ENCODE measurements at places on chromosomes 3 and 15.

DNA sequence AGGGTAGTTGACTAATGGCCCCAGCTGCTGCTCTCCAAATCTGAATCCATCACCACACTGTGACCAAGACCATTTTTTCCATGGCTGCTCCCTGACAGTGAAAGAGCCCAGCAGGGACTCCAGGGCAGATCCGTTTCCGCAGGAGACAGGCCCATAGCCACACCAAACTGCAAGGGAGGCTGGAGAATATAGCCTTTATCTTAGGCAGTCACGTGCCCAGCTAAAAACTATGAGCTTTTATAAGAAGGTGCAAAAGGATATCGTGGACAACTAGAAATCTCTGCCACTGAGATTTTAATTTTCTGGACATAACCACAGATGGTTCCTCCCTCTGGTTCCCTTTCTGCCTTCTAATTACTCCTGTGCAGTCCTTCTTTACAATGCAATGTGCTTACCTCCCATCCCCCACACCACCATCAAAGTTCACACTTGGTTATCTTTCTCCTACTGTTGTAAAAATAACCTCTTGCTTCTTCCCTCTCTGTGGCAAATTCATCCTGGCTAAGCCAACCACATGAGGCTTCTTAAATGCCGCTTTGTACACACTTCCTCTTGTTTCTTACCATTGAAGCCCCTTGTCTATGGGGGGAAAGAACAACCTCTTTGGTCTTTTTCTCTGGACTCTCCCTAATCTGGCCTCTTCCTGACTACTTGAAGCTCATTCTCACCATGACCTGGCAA, 233.7 kb downstream of the SHQ1 start:
- no peak for DNase-seq

- DNase-seq = no peak
Measured at GRCh38 chr3:149678351-149678950, 20.6 kb upstream of the WWTR1 start.

DNA sequence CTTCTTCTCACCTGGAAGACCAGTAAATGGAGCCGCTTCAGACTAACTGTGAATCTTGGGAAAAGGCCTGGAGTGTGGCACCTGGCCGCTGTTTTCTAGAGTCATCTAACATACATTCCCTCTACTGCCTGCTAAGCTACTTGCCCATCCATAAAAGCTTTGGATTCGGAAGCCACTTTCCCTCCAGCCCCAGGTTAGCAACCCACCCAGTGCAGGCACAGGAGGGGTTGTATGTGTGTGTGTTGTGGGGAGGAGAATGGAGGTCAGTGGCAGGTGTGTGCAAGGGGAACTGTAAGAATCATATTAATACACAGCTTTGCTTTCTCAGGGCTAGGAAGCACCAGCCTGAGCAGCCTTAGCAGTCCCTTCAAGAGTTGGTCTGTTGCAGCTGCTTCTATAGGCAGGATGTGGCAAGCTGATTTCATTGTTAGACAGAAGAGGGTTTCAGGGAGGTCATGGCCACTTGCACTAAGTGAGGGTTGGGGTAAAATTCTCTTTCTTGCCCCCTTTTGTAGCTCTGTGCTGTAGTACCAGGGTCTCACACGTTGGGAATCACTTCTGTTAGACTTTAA, 8.9 kb downstream of the NSUN3 start:
- DNase-seq = no peak

DNA sequence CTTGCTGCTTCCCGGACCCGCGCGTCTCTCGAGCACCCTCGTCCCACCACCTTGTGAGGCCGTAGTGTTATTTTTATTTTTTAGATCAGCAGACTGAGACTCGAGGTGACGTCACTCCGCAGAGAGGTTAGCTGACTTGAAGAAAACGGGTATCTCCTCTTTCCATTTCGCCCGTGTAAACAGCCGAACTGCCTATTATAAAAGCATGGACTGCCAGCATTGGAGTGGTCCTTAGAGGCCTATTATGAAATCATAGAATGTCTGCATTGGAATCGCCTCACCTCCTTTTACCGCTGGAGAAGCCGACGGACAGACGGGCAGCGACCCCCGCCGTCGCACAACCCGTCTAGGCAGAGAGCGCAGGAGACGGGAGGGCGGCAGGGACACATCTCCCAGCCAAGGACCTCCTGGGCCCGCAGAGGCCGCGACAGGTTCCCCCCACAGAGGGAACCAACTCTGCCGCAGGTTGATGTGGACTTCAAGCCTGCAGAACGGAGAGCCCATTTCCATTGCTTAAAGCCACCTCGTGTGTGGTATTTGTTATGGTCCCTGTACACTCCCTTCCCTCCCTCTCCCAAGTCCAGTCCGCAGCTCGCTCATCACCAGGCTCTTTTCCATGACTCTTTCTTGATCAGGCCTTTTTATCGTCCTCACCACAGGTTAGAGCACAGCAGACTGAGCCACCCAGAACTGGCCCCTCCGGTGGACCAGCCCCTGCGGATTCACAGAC, 540 bp upstream of the PPP1R2 start:
- DNase-seq = no peak

GRCh38 chr3:119359476-119360326, 65.5 kb downstream of the ARHGAP31 start:
- DNase-seq = no peak

DNA sequence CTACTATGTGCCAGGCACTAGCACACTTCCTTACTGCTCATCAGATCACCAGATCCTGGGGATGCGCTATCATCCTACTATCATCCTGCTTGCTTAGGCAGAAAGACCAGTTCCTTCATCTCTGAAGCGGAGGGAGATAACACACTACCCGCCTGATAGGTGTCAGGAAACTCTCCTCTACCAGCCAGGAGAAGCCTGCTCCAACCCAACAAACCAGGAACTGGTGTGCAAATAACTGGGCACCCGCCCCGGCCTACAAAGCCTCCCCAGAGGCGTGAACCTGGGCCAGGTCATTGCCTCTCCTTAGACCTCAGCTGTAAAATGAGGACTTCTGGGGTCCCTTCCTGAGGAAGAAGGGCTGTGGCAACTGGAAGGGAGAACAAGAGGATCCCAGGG, 61.5 kb downstream of the HOMER2 start:
- no peak for DNase-seq

DNA sequence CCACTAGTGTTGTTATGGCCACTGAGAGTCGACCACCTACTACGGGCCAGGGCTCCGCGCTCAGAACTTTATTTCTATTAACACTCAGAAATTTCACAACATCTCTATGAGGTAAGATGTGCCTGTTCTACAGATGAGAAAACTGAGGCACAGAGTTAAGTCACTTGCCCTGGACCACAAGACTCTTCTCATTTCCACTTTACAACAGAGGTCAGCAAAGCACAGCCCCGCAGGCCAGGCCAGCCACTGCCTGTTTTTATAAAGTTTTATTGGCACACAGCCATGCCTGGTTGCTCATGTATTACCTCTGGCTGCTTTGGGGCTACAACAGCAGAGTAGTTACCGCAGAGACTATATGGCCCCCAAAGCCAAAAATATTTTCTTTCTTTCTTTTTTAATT, 503.6 kb downstream of the SHQ1 start:
- no peak for DNase-seq

GRCh38 chr3:187243933-187244524, 46.7 kb downstream of the RTP1 start:
- DNase-seq = no peak

GRCh38 chr15:98999233-98999632, 8.4 kb downstream of the PGPEP1L start:
- no peak for DNase-seq

- DNase-seq = no peak
Measured at GRCh38 chr3:158780766-158781165, 21.1 kb upstream of the MFSD1 start.

- peak; percentile 89 for DNase-seq
Measured at GRCh38 chr15:82122746-82123400, 77.1 kb upstream of the MEX3B start.

DNA sequence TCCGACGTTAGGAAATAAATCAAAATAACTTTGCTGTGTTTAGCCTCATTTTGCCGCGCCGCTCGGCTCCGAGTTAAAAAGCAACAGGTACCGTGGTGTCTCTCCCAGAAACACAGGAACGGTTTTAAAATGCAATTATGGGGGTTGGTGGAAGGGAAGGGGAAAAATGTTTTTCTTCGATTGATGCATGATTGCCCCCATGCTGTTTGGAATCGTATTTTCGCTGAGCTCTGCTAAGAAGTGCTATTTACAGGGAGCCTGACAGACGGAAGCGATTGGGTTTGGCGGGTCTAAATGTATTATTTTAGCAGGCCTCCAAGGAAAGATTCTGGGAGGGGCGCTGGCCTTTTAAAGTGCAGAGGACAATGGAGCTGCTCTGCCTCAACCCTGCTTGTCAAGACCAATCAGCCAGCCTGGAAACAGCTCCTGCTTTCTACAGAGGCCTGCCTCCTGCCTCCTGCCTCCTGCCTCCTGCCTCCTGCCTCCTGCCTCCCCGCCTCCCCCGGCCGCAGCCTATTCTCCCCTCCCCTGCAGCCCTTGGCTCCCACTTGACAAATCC, 156.7 kb upstream of the TLE3 start:
- no peak for DNase-seq

DNA sequence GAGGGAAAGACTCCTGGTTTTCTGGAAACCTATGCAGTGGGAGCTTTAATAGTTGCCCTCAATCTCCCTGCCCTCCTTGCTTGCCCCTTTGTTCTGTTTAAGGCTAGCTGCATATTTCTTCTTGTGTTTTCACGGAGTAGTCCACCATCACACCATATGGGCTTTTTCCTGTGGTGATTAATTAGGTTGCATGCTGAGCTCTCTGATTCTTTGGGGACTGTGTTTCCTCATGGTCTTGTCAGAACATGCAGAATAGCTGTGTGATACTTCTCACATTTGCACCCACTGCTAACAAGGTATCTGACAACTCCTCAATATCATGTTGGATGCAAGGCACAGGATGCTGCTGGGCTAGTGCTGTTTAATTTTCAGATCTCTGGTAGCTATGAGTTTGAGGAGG, 139.6 kb downstream of the PTPRG start:
- DNase-seq = no peak

GRCh38 chr15:100733101-100733842, 130.9 kb downstream of the ASB7 start:
- no peak for DNase-seq

DNA sequence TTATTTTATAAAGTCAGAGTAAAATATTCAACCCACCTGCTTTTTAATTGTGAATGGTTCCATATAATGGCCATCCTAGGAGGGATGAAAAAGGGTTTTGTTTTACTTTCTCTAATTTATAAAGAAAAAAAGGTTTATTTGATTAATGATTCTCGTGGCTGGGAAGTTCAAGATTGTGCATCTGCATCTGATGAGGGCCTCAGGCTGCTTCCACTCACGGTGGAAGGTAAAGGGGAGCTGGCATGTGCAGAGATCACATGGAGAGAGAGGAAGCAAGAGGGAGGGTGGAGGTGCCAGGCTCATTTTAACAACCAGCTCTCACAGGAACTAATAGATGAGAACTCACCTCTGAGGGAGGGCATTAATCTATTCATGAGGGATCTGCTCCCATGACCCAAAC, 27.7 kb upstream of the TRA2B start:
- DNase-seq = no peak

- no peak for DNase-seq
Measured at GRCh38 chr3:126894475-126894874, 88.4 kb upstream of the PLXNA1 start.

DNA sequence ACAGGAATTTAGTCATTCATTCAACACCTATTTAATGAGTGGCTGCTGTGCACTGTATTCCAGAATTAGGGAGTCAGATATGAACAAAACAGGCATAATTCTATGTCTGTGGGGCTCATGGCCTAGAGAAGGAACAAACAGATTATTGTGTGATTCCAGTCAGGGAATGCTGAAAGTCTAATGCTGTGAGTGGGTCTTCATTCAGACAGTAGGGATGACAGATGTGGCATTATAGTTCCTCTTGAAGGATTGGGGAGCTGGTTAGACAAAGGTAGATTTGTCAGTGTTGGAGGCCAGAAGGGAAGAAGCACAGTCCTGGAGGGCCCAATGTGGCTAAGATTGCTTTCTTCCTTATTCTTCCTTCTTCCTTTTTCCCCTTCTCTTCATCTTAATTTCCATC, 226.4 kb upstream of the EIF1B start:
- DNase-seq = no peak

DNA sequence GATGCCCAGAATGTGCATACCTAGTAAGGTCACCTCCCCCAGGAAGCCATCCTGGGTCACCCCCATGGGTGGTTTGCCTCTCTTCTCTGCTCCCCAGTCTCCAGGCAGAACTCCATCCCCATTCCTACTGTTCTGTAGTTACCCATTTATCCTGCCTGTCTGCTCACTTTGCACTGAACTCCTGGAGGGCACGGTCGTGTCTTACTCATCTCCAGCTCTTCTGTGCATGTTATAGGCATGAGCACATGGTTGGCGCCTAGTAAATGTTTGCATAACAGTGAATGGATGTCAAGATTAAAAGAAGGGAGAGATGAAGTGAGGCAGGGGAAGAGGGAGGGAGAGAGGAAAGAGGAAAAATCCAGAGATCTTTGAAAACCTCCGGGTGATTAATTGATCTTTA, 208.4 kb upstream of the TRIM42 start:
- DNase-seq = no peak

- peak; percentile 77 for DNase-seq
Measured at GRCh38 chr15:66497502-66498455, at the start of gene SNAPC5. SNAPC5 (minus strand) TSS chr15:66497762; CDS start chr15:66497731, 31 bp downstream.

DNA sequence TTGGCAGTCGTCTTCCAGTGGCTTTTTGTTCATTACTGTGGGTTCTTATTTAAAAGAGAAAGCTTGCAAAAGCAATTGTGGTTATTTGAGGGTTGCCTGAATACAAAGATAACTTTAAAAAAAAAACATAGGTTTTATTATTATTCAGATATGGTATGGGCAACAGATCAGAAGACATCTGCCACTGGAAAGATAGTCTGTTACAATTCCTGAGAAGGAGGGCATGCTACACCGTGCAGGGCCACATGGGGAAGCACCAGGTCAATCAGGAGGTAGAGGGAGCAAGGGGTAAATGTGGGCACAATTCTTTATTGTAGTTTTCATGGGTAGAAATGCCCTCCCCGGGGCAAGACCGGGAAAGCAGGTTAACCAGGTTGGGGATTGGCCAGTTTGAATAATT, 46.5 kb downstream of the BBS4 start:
- no peak for DNase-seq

GRCh38 chr3:133805384-133805701, 272 bp upstream of the SRPRB start:
- no peak for DNase-seq

DNA sequence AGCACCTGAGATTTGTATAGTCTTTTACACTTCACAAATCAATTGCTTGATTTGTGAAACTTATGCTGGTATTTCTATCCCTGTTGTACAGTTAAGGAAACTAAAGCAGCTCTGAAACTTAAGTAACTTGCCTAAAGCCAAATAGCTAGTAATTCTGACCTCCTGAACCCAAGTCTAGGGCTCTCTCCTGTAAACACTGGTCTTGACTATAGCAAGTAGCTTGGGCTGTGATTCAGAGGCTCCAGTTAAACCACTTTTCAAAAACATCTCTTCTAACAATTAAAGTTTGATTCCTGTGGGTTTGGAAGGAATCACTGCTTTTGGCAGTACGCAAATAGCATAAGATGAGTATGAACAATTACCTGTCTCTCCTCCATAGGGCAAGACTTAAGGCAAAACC, 18.5 kb upstream of the CMTM8 start:
- DNase-seq = no peak

GRCh38 chr3:184751204-184752040, 39.6 kb upstream of the MAGEF1 start:
- DNase-seq = no peak

GRCh38 chr3:14412831-14413380, 10.5 kb downstream of the SLC6A6 start:
- no peak for DNase-seq

- DNase-seq = peak; percentile 91
Measured at GRCh38 chr15:25790000-25790660, 73.0 kb downstream of the ATP10A start.

GRCh38 chr3:19937459-19938294, 3.7 kb upstream of the EFHB start:
- DNase-seq = no peak

Data from HS-5 (cell line).